HCT116 (cell line): ENCODE measurements at places on chromosomes 16 and 17. TPM values are rescaled to one million over a fixed set of nuclear protein-coding genes. Genes with fewer than 3 reads are reported as not detected.

DNA sequence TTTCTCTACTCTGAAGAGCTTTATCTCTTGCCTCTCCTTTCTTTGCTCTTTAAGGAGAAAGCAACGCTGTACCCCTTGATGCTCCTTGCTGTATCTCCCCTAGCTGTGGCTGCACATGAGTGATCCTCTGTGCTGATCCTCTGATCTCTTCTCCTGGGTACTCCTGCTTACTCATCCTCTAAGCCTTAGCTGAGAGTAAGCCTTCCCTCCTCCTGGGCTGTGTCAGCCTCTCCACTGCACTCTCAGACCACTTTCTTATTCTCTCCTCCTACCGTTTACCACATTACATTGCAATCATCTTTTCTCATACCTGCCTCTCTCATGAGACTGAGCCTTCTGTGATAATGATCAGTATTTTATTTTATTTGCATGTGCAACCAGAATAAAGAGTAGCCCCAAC lies 25.1 kb downstream of the SOX9 start:
- no peaks in the 10 kb centered on the region for H3K36me3 ChIP-seq
- peaks cover 7% of the 10 kb centered on the region for H3K4me1 ChIP-seq
- H3K27me3 ChIP-seq: peaks cover 8% of the 10 kb centered on the region; the same call in 1 of the 2 replicates
- no peak for DNase-seq
- no peak overlapping the region for H3K27ac ChIP-seq

The MARF1 gene
- total RNA-seq: 59.4 TPM

The ERN1 gene
- total RNA-seq: 28.2 TPM

GRCh38 chr17:11772031-11772430 lies 173.8 kb downstream of the DNAH9 start:
- no peaks in the 10 kb centered on the region for H3K4me1 ChIP-seq
- no peak overlapping the region for H3K27ac ChIP-seq
- no peaks in the 10 kb centered on the region for H3K36me3 ChIP-seq
- no peak for DNase-seq
- no peak overlapping the region for H3K4me3 ChIP-seq

The HSD11B2 gene
- total RNA-seq: 9.7 TPM

The MPP2 gene
- total RNA-seq: 16.4 TPM

The ESRP2 gene
- total RNA-seq: 42.5 TPM

- DNase-seq: no peak
- H3K36me3 ChIP-seq: no peaks in the 10 kb centered on the region
- no peak overlapping the region for H3K27ac ChIP-seq
- H3K4me3 ChIP-seq: no peak overlapping the region
- H3K27me3 ChIP-seq: no peaks in the 10 kb centered on the region
- H3K4me1 ChIP-seq: no peaks in the 10 kb centered on the region
Measured at GRCh38 chr16:59274141-59274540, 540.0 kb upstream of the GOT2 start.

DNA sequence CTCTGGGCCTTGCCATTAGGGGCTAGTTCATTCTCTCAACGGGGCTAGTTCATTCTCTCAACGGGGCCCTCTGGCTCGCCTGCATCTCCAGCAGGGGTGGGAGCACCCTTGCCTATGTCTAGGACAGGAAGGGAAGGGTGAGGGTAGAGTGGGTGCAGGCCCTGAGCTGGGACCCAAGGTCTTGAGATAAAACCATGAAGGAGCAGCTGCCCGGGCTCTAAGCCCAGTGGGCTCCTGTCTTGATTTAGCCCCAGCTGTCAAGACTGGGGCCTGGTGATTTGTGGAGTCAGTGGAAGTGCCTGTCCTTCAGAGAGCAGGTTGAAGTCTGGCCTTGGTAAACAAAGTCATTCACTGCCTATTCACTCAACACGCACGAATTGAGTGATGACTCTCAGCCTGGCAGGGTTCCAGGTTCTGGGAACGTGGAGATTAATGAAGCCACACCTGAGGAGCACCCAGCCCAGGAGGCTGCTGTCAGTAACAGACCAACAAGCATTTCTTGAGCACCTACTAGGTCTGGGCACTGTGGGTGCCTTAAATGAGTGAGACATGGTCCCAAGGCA lies 35.4 kb downstream of the WNT3 start:
- no peak overlapping the region for H3K4me3 ChIP-seq
- H3K36me3 ChIP-seq: no peaks in the 10 kb centered on the region
- H3K4me1 ChIP-seq: no peaks in the 10 kb centered on the region
- H3K27me3 ChIP-seq: no peaks in the 10 kb centered on the region
- no peak overlapping the region for H3K27ac ChIP-seq

DNA sequence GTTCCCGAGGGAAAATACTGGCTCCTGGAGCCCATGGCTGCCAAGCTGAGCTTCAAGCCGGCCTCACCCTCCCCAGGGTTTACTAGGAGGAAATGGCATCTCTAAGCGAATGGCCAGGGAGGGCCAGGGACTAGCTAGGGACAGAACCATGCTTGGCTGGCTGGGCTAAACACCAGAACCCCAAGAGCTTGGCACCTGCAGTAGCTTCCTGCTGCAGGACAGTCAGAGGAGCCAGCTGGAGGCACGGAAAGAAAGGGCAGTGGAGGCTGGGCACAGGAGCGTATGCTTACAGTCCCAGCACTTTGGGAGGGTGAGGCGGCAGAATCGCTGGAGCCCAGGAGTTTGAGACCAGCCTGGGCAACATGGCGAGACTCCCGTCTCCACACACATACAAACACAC lies 33.7 kb downstream of the PEMT start:
- H3K27me3 ChIP-seq: no peaks in the 10 kb centered on the region
- no peaks in the 10 kb centered on the region for H3K36me3 ChIP-seq
- H3K27ac ChIP-seq: no peak overlapping the region
- H3K4me3 ChIP-seq: no peak overlapping the region
- DNase-seq: no peak
- no peaks in the 10 kb centered on the region for H3K4me1 ChIP-seq

The ANKRD40CL gene
- 0.57 TPM for total RNA-seq

- H3K36me3 ChIP-seq: no peaks in the 10 kb centered on the region
- no peak overlapping the region for H3K4me3 ChIP-seq
- no peaks in the 10 kb centered on the region for H3K27me3 ChIP-seq
- DNase-seq: no peak
Measured at GRCh38 chr17:80650751-80651518, 106.3 kb downstream of the RPTOR start.

DNA sequence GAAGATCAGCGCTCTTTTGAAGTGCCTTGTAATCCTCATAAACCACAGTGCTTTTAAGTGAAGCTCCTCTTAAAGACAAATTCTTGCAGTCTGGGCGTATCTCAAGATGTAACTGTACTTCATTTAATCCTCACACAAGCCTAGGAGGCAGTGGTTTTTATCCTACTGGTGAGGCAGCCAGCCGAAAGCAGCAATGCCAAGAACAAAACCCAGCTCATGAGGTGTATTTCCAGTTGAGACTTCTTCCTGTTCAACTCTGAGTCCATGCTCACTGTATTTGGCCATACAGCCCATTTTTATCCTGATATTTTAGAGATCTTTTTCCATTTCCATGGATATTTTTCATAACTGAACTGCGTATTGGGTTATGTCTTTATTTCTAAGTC lies 13.7 kb downstream of the CTRB2 start:
- H3K36me3 ChIP-seq: no peaks in the 10 kb centered on the region
- no peaks in the 10 kb centered on the region; the same call in 1 of the 2 replicates for H3K27me3 ChIP-seq
- no peaks in the 10 kb centered on the region for H3K4me1 ChIP-seq
- H3K27ac ChIP-seq: no peak overlapping the region
- DNase-seq: no peak

DNA sequence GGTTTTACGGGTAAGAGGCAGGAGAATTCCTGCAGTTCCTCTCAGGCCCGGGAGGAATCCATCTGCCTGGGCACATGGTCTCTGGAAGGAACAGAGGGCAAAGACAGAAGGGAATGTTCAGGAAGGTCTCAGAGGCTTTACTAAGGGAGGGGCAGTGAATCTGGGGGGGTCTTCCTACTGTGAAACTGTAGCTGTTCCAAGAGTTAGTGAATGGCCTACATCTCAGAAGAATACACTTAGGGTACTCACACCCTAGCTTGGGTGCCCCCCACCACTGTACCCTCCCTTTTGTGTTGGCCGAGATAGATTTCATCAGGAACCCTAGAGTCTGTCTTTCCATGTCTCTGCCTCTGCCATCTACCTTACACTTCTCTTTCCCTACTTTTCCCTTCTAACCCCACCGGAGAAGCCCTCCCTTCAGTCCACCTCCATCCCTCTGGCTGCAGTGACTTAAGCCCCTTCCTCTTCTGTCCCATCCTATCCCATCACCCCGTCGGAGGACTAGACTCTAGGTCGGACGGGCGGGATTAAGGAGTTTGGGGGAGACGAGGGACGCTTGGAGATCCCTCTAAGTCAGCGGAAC lies 316 bp downstream of the DLG4 start:
- peak overlapping the region; percentile 99 for H3K27ac ChIP-seq
- no peak for DNase-seq
- H3K36me3 ChIP-seq: peaks cover 33% of the 10 kb centered on the region; the same call in 1 of the 2 replicates
- H3K27me3 ChIP-seq: no peaks in the 10 kb centered on the region
- H3K4me3 ChIP-seq: peak overlapping the region; percentile 69

DNA sequence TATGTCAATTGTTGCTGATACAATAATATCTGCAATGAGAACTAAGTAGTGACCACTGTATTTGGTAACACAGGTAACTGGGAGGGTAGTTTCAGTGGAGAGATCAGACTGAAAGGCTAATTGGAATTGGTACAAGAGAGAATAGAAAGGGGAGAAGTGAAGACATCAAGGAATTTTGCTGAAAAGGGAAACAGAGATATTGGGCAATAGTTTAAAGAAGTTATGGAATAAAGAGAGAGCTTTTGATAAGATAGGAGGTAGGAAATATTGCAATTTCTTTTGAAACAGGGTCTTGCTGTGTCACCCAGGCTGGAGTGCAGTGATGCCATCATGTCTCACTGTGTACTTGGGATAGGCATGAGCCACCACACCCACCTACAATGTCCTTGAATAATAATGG lies 26.9 kb upstream of the CDH11 start:
- DNase-seq: no peak
- no peaks in the 10 kb centered on the region for H3K27me3 ChIP-seq
- H3K4me1 ChIP-seq: no peaks in the 10 kb centered on the region
- H3K27ac ChIP-seq: no peak overlapping the region
- no peak overlapping the region for H3K4me3 ChIP-seq
- no peaks in the 10 kb centered on the region for H3K36me3 ChIP-seq

DNA sequence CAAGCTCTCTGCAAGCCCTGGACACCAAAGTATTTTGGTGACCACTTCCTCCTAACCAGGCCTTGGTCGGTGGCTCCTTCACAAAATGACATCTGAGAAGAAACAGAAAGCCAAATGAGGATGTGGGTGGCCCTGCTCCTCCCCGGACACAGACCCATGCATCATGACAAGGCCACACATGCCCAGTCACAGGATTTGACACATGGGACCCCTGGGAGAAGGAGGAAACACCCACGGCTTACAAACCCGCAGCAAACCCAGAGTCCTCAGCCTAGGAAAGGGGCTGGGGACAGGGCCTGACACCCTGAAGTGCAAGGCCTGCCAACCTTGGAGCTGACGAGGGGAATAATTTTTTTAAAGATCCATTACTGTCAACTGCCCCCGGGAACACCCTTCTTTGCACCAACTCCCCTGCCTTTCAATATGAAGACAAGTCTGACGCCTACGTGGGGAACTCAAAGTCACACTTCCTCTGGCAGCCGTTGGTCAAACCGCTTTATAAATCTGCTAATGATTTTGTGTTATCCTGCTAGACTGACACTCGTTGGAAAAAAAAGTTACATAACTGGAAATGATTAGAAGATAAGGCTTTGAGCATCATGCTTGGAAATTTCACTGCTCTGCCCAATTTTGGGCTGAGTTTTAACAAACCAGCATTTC lies 41.3 kb downstream of the GAS7 start:
- H3K4me3 ChIP-seq: no peak overlapping the region
- H3K27me3 ChIP-seq: no peaks in the 10 kb centered on the region
- no peak overlapping the region for H3K27ac ChIP-seq

The SMIM36 gene
- total RNA-seq: 0.37 TPM

The ITGA2B gene
- 7.6 TPM for total RNA-seq

The OTOP2 gene
- not detected for total RNA-seq

- H3K4me3 ChIP-seq: no peak overlapping the region
- 0 out of 2 replicates have a peak, but pooled peaks cover 3% of the 10 kb centered on the region for H3K27me3 ChIP-seq
- no peaks in the 10 kb centered on the region for H3K36me3 ChIP-seq
- no peak for DNase-seq
Measured at GRCh38 chr16:57392694-57393093, 11.9 kb upstream of the CCL17 start.

DNA sequence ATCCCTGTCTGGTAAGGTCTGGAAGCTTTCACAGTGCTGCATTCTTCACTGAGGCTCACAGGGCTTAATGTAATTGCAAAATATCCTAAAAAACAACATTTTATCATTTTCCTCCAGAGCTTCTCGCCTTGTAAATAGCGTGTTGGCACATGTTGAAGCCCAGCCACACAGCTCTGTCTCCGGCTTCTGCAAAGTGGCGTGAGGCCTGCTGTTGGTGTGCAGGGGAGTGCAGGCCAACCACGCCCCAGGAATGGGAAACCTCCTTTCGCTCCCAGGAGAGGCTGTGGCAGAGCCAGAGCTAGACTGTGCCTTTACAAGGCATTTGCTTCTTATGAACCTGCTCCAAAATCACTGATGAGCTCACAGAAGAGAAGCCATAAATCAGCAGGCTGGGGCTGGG lies 248.2 kb upstream of the MAF start:
- H3K4me1 ChIP-seq: no peaks in the 10 kb centered on the region
- no peak for DNase-seq
- no peak overlapping the region for H3K27ac ChIP-seq

The ECI1 gene
- total RNA-seq: 140 TPM

DNA sequence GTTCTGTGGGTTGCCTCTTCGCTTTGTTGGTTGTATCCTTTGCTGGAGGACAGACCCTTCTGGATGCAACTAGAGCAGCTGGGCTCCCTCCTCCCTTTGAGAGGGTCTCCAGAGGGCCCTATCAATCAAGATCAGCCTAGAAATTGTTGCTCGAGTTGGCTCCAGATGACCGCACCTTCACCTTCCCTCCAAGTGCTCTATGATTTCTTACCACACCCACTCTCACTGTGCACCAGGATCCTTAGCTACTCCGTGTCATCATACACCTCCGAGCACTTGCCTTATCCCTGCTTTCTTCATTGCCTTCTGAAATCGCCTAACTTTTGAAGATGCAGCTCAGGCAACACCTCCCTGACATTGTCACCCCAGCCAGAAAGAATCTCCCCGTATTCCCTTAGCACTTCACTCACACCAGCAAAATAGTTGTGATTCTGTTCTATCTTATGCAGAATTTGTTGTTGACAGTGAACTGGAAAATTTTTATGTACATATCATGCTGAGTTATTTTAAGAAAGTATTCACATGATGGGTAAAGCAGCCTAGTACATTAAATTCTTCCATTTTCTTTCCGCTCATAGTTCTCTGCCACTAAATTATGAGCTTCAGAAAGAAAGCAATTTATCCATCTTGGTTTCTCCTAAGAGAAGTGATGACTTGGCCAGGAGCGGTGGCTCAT lies 52.9 kb downstream of the ABAT start:
- H3K27me3 ChIP-seq: no peaks in the 10 kb centered on the region
- no peaks in the 10 kb centered on the region for H3K36me3 ChIP-seq
- no peak for DNase-seq
- no peak overlapping the region for H3K4me3 ChIP-seq

DNA sequence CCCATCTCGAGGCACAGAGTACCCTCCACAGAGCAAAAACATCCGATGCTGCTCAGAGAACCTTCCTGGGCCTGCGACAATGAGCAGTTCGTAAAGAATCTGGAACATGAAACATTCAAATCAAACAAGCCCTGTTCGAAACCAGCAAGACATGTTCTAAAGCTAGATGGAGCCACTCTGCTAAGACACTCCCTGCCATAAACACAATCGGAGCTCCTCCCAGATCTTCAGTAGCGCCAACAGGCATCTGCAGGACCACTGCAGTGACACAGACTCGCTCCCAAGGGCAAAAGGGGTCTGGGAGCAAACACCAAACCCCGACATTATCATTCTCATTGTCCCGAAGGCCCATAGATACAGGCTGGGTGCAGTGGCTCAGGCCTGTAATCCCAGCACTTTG lies 108.7 kb downstream of the ZFHX3 start:
- no peak overlapping the region for H3K4me3 ChIP-seq
- no peak overlapping the region for H3K27ac ChIP-seq
- no peaks in the 10 kb centered on the region for H3K36me3 ChIP-seq
- no peak for DNase-seq
- H3K27me3 ChIP-seq: no peaks in the 10 kb centered on the region
- H3K4me1 ChIP-seq: peaks cover 26% of the 10 kb centered on the region
